ENCODE measurements at places on chromosomes 2 and 18.

DNA sequence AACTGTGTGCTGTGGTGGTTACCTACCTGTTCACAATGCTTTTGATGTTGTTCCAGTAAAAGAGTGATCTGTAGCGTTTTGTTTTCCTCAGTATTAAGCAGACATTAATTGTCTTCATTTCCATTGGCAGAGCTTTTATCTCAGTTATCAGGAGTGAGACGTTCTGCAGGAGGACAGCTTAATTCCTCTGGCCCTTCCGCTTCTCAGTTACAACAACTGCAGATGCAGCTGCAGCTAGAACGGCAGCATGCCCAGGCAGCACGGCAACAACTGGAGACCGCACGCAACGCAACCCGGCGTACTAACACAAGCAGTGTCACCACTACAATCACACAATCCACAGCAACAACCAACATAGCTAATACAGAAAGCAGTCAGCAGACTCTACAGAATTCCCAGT, 78.3 kb downstream of the KCMF1 start:
- DNase-seq, result no peak

DNA sequence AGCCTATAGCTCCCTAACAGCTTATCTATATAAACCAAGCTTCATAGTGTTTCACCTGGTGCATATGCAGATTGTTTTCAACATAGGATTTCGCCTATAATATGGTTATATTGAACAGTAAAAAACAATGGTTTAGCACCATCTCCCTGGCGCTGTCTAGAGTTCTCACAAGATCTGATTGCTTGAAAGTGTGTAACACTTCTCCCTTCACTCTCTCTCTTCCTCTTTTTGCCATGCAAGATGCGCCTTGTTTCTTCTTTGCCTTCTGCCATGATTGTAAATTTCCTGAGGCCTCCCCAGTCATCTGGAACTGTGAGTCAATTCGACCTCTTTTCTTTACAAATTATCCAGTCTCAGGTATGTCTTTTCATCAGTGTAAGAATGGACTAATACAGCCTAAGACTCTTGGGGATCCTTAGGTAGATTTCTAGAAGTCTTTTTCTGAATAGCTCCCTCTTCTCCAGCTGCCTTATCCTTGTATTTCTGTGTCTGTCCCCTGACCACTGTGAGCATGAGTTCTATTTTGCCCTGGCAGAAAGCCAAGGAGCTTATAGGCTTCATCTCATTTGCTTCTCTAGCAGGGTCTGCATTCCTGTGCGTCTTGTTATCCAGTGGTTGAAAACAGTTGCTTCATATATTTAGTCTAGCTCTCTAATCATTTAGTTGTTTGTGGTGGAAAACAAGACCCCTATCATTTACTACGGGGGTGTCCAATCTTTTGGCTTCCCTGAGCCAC, 401.6 kb downstream of the GPD2 start:
- DNase-seq, result no peak

- DNase-seq, result peak; percentile 48
Observed at GRCh38 chr2:72778410-72778809, 47.4 kb downstream of the EXOC6B start.

DNA sequence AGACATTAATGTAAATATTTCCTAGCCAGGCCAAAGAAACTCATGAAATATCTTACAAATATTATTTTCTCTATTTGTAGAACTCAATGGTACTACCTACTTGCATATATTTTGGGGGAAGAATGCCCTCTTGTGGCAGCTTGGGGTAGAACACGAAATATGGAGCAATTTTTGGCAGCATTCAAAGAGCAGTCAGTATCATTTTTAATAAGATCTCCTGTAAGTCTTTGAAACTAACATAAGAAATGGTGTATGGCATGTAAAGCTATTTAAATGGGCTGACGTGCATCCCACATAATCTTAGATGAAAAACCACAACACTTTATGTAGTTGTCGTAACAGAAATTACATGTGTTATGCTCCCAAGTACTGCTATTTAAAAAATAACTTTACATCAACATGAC, 62.3 kb upstream of the CCDC195 start:
- DNase-seq, result peak; percentile 66

DNA sequence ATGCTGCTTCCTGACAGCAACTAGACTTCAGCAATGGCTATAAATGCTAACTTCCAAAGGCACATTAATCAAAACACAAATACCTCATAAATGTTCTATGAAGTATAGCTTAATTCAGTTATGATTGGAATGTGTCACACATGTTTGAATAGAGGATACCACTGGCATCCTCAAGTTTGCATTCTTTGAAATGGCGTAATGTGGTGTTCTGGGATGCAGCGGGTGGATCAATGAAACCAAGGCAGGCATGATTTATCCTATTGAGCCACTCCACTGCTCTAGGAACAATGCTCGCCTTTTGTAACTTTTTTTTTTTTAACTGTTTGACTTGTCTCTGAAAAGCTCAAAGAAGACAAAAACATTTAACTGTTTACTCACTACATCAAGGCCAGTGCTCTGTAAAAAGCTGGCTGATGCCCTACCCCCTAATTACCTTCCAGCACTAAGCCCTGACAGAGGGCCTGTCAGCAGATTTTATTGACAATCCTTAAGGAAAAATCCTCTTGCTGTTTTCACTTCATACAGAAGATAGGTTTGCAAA, 278.8 kb upstream of the SESTD1 start:
- DNase-seq, result peak; percentile 73

GRCh38 chr2:31246184-31246852, 12.4 kb downstream of the EHD3 start:
- DNase-seq, result peak; percentile 54

DNA sequence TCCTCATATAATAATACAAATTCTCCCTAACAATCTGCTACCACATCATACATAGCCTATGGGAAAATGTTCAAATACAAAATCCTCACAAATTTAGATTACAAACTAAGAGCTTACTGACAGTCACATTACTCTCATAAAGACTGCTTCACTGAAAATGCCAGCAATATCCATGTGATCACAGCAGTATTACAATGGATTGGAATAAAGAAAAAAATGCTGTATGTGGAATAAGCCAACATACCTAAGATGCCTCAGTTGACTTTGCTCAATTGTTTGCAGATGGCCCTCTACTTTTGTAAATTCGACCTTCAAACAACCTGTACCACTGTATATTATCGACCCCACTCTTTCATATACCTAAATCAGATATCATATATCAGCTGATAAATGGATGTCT, 88.7 kb downstream of the DYM start:
- no peak for DNase-seq

- peak; percentile 87 for DNase-seq
Observed at GRCh38 chr18:394987-395362, 105.5 kb downstream of the COLEC12 start.

DNA sequence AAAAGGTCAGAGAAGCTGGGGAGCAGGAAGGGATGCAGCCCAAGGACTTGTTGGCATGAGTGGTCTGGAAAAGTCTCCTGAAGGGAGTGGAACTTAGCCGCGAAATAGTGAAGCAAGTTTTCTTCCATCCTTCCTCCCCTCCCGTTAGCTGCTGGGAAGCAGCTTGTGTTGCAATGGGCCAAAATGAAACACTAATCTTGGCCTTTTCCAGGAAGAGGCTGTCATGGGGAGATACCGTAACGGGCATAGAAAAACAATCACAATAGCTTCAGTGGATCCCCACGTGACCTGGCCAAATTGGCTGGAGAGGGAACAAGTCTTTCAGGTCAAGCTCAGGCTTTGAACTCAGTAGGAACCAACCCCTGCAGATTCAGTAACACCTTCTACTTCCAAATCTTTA, 49.3 kb downstream of the SEMA4F start:
- no peak for DNase-seq

GRCh38 chr2:75007819-75008218, 49.4 kb downstream of the POLE4 start:
- no peak for DNase-seq

GRCh38 chr18:24672165-24672941, 211.9 kb downstream of the HRH4 start:
- DNase-seq, result no peak

DNA sequence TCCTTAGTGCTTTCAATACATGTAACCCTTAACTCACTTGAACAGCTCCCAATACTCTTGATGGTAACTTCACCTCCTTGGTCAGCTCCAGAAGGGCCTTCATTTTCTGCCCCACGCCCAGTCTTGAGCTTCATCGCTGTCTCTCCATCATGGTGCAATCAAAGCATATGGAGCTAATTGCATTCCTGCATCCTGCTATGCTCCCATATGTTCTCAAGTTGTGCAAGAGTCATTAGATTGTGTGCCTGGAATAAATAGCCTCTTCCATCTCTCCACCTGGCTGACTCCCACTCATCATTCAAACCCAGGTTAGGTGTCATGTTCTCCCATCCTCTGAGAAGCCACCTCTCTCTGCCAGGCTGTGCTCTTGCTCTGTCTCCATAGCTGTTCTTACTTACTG, 364.5 kb upstream of the RGPD4 start:
- DNase-seq, result no peak

DNA sequence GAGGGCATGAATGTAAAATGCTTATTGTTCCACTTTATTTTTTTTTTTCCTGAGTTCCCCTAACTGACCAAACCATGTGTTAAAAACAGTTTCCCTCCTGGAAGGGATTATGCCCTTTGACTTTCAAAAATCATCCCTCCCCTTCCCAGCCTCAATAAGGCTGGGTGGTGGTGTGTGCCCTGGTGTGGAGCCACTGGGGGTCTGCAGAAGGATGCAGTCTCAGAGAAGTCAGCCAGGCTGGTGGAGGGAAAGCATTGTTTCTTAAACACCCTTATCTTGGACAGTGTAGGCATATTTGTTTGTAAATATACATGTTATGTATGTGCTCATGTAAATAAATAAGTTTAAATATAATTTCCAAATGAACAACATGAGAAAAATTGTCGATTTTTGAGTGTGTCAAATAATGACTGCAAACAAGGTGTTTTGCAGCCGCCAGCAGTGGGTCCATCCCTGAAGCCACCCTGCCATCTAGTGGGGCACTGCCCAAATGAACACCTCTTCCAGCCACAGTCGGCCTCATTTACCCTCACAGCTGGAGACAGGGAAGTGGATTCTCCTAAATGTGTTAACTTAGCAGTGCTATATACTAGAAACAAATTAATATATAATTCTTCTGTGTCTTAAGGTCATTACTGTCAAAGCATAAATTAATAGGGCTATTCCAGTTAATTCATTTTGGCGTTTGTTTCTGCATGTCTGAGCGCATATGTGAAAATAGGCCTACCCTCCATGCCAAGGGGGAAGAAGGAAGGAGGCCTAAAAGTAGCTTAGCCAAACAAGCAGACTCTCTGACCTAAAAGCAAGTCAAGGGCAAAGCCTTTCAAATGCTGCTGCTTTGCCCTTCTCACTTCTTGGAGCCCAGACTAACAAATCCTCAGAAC, 209.6 kb upstream of the PIK3C3 start:
- DNase-seq, result peak; percentile 38
